ENCODE measurements at places on chromosomes 16 and 17. TPM values are rescaled to one million over a fixed set of nuclear protein-coding genes. Genes with fewer than 3 reads are reported as not detected.

Gene NEK8
- 5.0 TPM for total RNA-seq

Gene ANKRD13B
- 10.9 TPM for total RNA-seq

Gene TLK2
- 53.7 TPM for total RNA-seq

Gene GJD3
- total RNA-seq = 2.4 TPM
